ENCODE measurements at places on chromosomes 16 and 17. TPM values are rescaled to one million over a fixed set of nuclear protein-coding genes. Genes with fewer than 3 reads are reported as not detected.

The FOXO3B gene
- total RNA-seq = 3.0 TPM

The MT1F gene
- 0.34 TPM for total RNA-seq

The KRT39 gene
- not detected for total RNA-seq

The PRSS33 gene
- not detected for total RNA-seq

The TBC1D3I gene
- total RNA-seq = 0.05 TPM

The ZFP3 gene
- 2.0 TPM for total RNA-seq

The DNAH17 gene
- 0.51 TPM for total RNA-seq

The ATP2A1 gene
- not detected for total RNA-seq

The MTHFSD gene
- total RNA-seq = 17.7 TPM

The DHRS7C gene
- not detected for total RNA-seq

The ATP2A3 gene
- not detected for total RNA-seq

The CES5A gene
- total RNA-seq = not detected

The ALOXE3 gene
- total RNA-seq = 0.05 TPM

The CNTNAP1 gene
- 41.2 TPM for total RNA-seq

The EPN3 gene
- total RNA-seq = under 0.01 TPM

The TBC1D3B gene
- total RNA-seq = 0.85 TPM

All from dermis blood vessel endothelial cell (primary cell).